Smooth muscle cell of the pulmonary artery (primary cell): ENCODE measurements at places on chromosomes 4 and X. TPM values are rescaled to one million over a fixed set of nuclear protein-coding genes. Genes with fewer than 3 reads are reported as not detected.

AMBN gene
- total RNA-seq, result not detected in 2 replicates

MSANTD1 gene
- total RNA-seq, result 0.52 and 0.83 TPM in 2 replicates

TKTL2 gene
- not detected in 2 replicates for total RNA-seq

MEPE gene
- total RNA-seq, result not detected in 2 replicates

TGIF2LX gene
- not detected in 2 replicates for total RNA-seq

PSAPL1 gene
- not detected in 2 replicates for total RNA-seq

SLC4A4 gene
- 3.0 and 7.5 TPM in 2 replicates for total RNA-seq

JCHAIN gene
- total RNA-seq, result 0.10 and 0.13 TPM in 2 replicates

PDLIM3 gene
- total RNA-seq, result 62.4 and 86.4 TPM in 2 replicates

ERAS gene
- 0.13 TPM in 1 of 2 replicates, not detected in the other for total RNA-seq

TSPAN6 gene
- total RNA-seq, result 21.7 and 36.5 TPM in 2 replicates

CXorf49B gene
- total RNA-seq, result not detected in 2 replicates

CENPVL1 gene
- total RNA-seq, result not detected in 2 replicates

HELT gene
- total RNA-seq, result not detected in 2 replicates

WDR17 gene
- 0.76 and 1.2 TPM in 2 replicates for total RNA-seq

COPS4 gene
- total RNA-seq, result 69.8 and 102 TPM in 2 replicates

CASP6 gene
- 16.4 and 17.3 TPM in 2 replicates for total RNA-seq

PABPC4L gene
- total RNA-seq, result 0.26 and 0.30 TPM in 2 replicates

ATP7A gene
- total RNA-seq, result 17.8 and 22.1 TPM in 2 replicates

PPAT gene
- total RNA-seq, result 11.7 and 14.1 TPM in 2 replicates

UGT2B11 gene
- total RNA-seq, result not detected in 2 replicates

GLUD2 gene
- total RNA-seq, result 1.7 and 2.0 TPM in 2 replicates

SYN1 gene
- total RNA-seq, result 0.07 and 0.36 TPM in 2 replicates

XG gene
- 1.2 and 5.8 TPM in 2 replicates for total RNA-seq

ATOH1 gene
- total RNA-seq, result not detected in 2 replicates

L1CAM gene
- total RNA-seq, result 4.6 and 6.7 TPM in 2 replicates

PPP2R2C gene
- total RNA-seq, result under 0.01 and 0.07 TPM in 2 replicates

FAM9C gene
- total RNA-seq, result 0.07 TPM in 1 of 2 replicates, not detected in the other

TLR2 gene
- 0.07 and 0.66 TPM in 2 replicates for total RNA-seq

CT45A10 gene
- not detected in 2 replicates for total RNA-seq

GLOD5 gene
- total RNA-seq, result not detected in 2 replicates

DLG3 gene
- 14.3 and 22.2 TPM in 2 replicates for total RNA-seq

LRP2BP gene
- total RNA-seq, result 0.65 and 0.76 TPM in 2 replicates

PF4V1 gene
- total RNA-seq, result 2.1 and 4.2 TPM in 2 replicates

STATH gene
- total RNA-seq, result not detected in 2 replicates

SPANXA2 gene
- not detected in 2 replicates for total RNA-seq

ARSJ gene
- 48.6 and 59.5 TPM in 2 replicates for total RNA-seq

MUC7 gene
- total RNA-seq, result not detected in 2 replicates

CENPVL3 gene
- total RNA-seq, result not detected in 2 replicates

F8 gene
- total RNA-seq, result 4.0 and 4.8 TPM in 2 replicates

CSAG3 gene
- not detected in 2 replicates for total RNA-seq

UGT2A1 gene
- total RNA-seq, result not detected in 2 replicates

RBMXL3 gene
- total RNA-seq, result not detected in 2 replicates
